Stimulated activated CD4-positive, alpha-beta T cell treated with anti-CD3 and anti-CD28 coated beads, Interleukin-1b, Interleukin-23, amount 100 ng/mL, for 1 hour (primary cell): ENCODE measurements at places on chromosomes 3 and 15.

DNA sequence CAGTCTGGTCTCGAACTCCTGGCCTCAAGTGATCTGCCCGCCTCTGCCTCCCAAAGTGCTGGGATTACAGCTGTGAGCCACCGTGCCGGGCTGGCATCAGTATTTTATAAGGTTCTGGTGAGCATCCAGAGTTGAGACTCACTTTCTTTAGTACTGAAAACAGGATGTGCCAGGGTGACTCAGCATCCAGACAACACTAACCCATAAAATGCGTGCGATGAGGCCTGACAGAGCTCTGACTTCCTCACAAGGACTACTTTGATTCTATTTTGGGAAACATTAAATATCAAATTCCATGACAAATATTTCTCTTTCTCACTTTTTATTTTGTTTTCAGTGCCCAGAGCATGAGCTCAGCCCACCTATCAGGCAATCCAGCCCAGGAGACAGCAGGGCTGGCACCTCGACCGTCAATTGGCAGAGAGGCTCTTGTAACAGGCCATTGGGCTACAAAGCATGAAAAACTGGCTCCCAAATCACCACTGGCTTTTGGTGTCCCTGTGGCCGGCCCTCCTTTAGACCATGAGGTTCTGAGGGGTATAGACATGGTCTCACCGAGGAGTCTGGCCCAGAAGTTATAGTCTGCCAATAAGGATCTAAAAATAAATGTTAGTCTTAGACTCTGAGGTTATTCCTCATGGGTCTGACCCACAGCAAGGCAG is 75.0 kb downstream of the FEM1B start:
- no peak for DNase-seq

DNA sequence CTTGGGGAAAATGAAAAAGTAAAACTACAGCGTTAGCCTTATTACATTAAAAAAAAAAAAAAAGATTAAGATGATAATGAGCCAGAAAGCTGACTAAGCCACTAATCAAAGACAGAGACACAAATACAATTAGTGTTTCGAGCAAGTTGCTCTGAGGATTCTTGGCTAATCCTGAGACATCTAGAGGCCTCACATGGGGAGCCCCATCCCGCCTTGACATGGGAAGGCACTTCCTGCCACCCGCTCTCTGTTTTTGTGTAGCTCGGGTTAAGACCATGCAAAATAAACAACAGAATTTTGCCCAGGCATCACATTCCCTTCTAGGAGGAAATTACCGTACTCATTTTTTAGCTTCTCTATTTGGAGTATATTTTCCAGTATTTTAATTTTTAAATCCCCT is 15.3 kb downstream of the HESX1 start:
- DNase-seq, result no peak

DNA sequence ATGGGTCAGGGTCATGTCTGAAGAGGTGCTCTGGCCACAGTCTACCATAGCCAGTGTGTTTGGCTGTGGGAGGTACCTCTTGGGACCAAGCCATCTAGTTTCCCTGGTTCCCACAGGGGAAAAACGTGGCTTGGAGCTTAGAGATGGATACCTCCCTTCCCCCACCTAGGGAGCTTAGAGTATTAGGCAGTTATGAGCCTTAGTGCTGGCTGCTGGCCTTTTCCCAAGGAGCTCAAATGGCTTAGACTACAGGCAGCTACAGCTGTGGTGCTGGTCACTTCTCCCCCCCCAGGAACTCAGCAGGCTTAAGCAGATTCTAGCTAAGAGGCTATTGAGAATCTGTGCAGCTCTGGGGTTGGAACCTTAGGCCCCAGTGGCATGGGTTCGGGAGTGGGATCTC is 591.2 kb downstream of the NSUN3 start:
- DNase-seq, result no peak

- peak; percentile 45 for DNase-seq
Measured at GRCh38 chr15:71743861-71744382, 66.4 kb upstream of the NR2E3 start.

DNA sequence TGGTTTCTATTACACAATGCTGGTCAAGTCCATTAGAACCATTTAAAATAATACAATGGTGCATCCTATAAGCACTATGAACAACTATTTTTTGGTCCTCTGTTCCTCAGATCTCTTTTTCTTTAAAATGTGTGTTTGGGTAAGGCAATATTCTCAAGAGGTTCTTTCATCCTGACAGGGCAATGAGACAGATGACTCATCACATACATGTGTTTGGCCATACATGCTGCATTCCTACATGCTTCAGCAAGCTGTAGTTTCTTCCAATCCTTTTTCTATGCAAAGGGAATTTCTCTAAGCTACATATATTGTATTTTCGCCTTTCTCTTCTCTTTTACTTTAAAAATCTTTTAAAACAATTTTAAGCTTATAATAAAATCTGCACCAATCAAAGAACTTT is 52.7 kb downstream of the OTOL1 start:
- DNase-seq, result no peak

GRCh38 chr15:60134609-60135008 is 130.5 kb downstream of the FOXB1 start:
- DNase-seq, result no peak

DNA sequence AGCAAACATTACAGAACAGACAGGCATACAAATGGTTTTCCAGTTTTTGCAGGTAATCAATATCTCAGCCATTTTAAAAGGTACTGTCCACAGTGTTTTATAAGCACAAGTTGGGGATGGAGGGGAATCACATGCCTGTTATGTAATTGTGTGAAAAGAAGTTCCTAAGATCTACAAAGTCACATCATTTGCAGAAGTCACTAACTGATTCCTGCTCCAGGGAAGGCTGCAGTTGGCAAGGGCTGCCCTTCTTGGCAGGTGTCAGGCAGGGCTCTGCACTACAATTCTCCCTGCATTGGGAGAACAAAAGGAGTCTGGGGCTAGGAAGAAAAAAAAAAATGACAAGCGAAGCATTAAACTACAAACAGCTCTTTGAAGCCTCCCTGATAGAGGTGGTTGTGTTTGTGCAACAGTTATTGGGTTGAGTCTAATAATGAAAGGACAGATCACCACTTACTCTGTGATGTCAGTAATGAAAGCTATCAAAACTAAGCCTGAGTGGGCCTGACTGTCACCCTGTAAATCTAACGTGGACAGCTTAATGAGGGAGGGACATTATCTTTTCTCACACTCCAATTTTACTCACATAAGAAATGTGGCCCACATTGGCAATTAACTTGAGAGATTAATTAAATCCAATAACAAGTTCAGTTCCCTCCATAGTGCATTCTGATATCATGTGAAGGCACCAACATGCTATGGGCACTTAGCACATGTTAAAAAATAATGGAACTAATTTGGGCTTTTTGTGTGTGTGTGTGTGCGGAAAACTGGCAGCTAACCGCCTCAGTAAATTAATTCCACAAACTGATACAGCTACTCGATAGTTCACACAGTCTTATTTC is 242.9 kb downstream of the FHIT start:
- DNase-seq, result no peak

DNA sequence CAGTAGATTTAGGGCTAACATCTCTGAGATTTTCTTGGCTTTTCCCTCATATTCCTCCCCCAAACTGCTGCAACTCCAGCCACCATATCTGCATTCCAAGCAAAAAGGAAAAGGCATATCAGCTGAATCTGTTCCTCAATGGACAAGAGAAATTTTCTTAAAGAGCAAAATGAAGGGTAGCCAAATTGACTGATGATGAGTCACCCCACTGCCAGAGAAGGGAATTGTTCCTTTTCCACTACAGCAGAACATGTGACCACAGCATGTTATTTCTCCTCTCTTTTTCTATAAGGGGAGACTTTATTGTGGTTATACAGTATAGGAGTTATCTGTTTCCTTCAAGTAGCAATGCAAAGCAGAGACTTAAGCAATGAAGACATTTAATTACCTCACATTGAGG is 172.5 kb downstream of the MTHFS start:
- DNase-seq, result no peak

- DNase-seq, result no peak
Measured at GRCh38 chr3:24832891-24833290, 338.2 kb upstream of the THRB start.

DNA sequence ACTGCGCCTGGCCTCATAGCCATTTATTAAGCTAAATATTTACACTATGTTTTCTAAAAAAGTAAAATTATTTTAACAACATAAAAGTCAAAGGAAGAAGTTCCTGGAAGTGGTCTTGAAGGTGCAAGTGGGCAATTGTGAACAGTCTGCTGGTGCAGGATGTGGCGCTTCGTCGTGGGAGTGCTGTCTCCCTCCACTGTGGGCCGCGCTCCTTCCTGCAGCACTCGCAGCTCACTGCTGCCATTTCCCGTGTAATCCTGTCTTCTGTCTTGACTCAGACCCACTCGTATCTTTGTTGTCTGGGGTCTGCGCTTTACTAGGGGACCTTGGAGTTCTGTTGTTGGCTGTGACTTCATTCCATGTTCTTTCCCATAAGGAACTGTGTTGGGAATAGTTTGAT is 56.3 kb downstream of the APBA2 start:
- no peak for DNase-seq

GRCh38 chr3:71942432-71943187 is 157.7 kb upstream of the PROK2 start:
- DNase-seq, result no peak

GRCh38 chr15:57589754-57590153 is 1.9 kb upstream of the MYZAP start:
- no peak for DNase-seq

DNA sequence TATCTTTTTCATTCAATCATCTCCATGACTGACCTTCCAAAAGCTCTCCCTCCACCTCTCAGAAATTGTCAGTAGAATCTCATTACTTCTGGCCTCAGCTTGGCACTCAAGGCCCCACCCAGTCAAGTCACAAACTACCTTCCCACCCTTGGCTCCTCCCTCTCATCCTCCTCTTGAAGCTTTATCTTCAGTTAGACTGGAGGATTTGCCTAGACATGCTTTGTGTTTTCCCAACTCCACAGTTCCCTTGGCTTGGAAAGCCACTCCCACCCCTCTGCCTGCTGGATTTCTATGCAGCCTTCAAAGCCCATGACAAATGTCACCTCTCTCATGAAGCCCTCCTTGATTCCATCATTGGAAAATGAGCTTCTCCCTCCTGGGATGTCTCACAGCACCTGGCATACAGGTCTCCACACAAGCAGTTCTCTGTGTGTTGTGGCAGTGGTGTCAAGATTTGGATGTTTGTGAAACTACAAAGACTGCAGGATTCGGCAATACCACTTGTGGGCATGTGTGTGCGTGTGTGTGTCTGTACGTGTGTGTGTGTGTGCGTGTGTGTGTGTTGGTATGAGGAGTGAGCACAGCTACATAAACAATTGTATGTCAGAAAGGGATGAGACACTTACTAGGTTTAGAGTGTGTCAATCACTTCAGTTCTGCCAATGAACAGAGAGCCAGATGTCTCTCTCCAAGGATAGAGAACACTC is 45.3 kb upstream of the VPS8 start:
- DNase-seq, result no peak

GRCh38 chr3:5006755-5007202 is 27.5 kb downstream of the BHLHE40 start:
- no peak for DNase-seq

DNA sequence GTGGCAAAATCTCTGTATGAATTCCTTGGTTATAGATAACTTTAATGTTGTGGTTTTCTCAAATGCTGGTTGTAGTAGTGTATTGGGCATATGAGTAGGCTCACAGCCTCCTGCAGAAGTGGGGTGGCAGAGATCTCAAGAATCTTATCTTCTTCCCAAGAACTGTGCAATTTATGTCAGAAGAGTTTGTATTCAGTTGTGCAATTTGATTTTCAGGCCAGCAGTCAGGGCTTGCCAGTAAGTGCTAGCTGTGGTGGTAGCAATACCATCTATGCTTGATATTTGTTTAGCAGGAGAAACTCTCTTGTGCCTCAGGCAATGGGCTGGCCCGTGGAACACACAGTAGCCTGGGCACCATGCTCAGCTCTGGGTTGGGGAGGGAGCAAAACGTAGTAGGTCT is 58.4 kb upstream of the GOLIM4 start:
- no peak for DNase-seq

DNA sequence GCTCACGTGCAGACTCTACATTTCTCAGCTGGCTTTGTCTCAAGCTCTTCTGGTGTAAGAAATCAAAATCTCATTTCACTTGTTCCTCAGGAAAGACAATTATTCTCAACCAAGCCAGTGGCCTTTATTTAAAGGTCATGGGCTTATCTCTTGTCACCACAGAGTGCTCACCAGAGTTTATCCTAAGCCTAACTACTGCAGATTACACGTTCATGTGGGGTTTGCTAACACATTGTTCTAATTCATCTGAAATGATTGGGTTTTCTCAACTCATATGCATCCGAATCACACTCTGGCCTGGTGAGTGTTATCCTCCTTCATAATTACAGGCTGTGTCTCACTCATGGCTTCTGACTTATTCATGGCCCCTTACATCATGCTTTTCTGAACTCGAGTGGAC is 83.3 kb upstream of the TSC22D2 start:
- no peak for DNase-seq

DNA sequence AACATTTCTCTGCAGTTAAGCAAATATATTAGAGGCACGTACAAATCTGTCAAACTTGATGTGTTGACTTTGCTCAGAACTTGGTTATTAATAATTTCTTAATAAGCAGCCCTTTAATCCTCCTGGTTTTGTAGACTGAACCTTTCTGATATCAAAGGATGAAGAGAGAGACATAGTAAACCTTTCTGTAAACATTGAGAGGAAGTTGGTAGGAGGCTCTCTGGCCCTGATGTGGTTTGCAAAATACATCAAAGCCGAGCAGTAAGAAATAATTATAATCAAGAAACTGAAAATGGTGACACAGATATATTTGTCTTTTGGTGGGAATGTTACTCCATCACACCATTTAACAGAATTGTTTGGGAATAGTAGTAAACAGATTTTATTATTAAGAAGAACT is 111.9 kb downstream of the OXSM start:
- no peak for DNase-seq

- no peak for DNase-seq
Measured at GRCh38 chr3:122991236-122991985, 36.2 kb downstream of the SEMA5B start.

- no peak for DNase-seq
Measured at GRCh38 chr3:12188681-12189287, 30.1 kb upstream of the TIMP4 start.

- no peak for DNase-seq
Measured at GRCh38 chr3:46860017-46860809, 3.0 kb downstream of the MYL3 start.

DNA sequence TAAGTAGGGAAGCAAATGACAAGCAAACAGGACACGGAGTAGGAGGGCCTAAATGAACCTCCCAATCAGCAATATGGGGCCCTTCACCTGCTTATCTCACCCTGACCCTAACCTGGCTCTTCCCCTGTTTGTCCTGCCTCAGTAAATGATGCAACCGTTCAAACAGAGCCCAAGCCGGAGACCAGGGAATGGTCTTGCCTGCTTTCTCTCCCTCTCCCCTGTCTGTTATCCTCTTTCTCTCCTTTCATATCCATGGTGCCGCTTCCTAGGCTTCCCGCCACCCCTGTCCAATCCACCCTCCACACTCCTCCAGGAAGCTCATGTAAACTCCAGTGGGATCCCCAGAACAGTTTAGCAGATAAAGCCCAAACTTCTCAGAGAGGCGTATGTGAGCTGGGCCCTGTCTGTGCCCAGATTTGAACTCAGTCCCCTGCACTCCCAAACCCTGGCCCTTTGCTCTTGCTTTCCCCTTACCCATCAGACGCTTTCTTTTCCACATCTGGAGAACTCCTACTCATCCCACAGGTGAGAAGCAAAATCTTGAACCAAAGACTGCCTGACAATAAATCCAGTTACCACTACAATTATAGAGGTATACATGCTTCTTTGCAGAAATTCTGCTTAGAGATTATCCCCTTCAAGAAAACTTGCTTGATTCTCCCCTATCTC is 45.7 kb upstream of the STT3B start:
- DNase-seq, result no peak

GRCh38 chr3:25468866-25469319 is 40.8 kb downstream of the RARB start:
- DNase-seq, result no peak
